ENCODE measurements at places on chromosomes 2 and 18. TPM values are rescaled to one million over a fixed set of nuclear protein-coding genes. Genes with fewer than 3 reads are reported as not detected.

Gene RNU2-63P
- 42.7 TPM for total RNA-seq

DNA sequence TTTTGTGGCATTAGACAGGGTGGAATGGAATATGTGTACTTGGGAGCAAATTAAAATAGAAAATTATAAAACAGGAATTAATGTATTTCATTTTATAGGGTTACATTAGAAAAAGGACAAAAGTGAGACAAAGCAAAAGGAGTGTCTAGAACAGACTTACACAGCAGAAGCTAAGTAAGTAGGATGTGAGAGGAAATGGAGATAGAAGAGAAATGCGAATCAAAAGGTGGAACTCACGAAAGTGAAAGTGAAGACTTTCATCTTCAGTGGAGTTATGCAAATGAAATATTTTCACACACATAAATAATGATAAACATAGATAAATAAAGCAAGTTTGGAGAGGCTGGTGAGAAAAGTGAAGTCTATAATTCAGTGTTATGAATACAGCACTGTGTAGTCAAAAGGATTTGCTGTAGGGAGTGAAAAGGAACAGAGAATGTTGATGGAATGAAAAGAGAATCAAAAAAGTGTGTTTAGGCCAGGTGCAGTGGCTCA, 94.8 kb downstream of the DLGAP1 start:
- no peak for DNase-seq

Gene OSBPL1A
- 1.3 TPM for total RNA-seq

Gene CRACDL
- total RNA-seq = 0.22 TPM

Gene CREG2
- not detected for total RNA-seq

DNA sequence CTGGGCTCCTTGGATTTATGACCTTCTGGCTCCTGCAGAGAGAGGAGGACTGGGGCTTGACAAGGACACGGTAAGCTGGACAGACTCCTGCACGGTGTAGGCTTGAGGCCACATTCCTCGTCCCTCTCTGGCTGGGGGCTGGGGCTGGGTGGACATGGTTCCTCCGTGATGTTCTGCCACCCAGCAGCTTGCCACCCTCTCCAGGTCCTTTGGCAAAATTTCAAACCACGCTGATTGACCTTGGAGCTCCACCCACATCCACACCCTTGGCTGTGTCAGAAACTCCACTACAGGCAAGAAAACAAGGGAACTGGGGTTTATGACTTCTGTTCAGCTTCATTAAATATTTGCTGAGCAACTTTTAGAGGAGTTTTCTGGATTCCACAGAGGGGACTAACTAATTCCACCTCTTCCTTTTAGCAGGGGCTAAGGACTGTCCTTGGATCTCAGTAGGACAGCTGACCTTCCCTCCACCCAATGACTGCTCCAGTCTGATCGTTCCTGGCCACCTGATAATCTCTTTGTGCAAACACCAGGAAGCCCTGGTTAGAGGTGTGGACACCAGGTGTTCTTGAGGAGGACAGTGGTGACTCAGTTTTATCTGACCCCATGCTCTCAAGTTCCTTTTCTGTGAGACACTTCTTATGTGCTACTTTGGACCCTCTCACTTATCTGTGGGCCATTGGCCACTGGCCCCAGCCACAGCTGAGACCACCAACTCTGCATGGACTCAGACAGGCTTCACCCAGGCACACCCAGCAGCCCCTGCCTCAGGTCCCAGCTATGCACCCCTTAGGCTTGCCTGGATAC, 29.3 kb downstream of the GPR55 start:
- DNase-seq = no peak

Gene LIMS3
- total RNA-seq = 1.7 TPM

DNA sequence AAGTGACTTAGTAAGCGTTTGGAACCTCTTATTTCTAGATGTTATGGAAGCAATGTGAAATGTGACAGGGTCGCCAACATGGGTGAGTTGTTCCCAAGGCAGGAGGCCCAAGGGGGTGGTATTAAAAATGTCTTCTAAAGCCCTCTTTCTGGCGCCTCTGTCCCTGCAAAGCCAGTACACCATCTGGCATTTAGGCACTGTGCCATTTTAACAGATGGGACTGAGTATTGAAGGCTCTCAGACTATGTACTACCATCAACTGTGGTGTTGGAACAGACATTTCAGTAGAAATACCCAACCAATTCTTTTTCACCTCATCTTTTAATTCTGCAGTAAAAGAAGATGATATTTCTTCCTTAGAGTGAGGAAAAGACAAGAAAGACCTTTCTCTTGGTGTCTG, 384.5 kb upstream of the MMADHC start:
- DNase-seq = no peak

Gene REG1B
- not detected for total RNA-seq

- DNase-seq = no peak
These were observed 67.4 kb downstream of the MEP1B start for GRCh38 chr18:32257084-32257785.

Gene MAP3K19
- total RNA-seq = not detected

DNA sequence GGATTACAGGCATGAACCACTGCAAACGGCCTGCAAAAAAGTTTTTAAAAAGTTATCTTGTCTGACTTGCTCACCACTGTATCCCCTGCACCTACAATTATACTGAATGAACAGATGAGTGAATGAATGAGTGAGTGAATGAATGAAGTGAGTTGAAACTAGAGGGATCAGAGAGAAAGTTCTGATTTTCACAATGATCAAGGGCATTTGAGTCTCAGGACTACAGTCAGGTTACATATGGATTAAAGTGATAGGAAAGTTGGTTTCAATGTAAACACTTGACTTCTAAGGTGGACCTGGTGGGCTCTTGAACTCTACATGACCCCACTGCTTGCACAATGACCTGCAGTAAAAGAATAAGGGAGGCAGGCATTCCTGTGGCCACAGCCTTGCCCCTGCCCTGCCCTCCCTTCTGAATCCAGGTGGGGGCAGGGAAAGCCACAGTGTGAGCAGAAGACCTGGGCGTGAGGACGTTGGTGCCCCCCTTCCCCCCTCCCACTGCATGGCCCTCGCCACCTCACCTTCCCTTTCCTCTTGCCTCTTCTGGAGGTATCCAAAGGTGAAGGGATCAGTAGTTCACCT, 10.7 kb downstream of the C2orf80 start:
- no peak for DNase-seq

Gene CNDP1
- 0.09 TPM for total RNA-seq

DNA sequence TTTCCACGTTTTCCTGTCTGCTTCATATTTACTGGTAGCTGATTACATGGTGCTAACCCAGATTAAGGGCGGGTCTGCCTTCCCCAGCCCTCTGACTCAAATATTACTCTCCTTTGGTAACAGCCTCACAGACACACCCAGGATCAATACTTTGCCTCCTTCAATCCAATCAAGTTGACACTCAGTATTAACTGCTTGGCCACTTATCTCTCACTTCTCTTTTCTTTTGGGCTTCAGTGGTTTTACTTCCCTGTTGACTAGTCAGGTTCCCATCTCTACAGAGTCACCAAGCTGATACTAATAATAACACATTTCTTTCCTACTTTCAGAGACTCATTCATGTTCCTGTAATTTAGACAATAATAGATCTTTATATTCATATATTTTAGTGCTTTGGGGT, 302.2 kb upstream of the MAP2 start:
- no peak for DNase-seq

- DNase-seq = no peak
These were observed 614.6 kb downstream of the SUCLG1 start for GRCh38 chr2:83844490-83844889.

- no peak for DNase-seq
These were observed 377.0 kb downstream of the DCC start for GRCh38 chr18:52716973-52717372.

Gene GPN1
- total RNA-seq = 67.3 TPM

Gene ZNF236
- total RNA-seq = 13.4 TPM

DNA sequence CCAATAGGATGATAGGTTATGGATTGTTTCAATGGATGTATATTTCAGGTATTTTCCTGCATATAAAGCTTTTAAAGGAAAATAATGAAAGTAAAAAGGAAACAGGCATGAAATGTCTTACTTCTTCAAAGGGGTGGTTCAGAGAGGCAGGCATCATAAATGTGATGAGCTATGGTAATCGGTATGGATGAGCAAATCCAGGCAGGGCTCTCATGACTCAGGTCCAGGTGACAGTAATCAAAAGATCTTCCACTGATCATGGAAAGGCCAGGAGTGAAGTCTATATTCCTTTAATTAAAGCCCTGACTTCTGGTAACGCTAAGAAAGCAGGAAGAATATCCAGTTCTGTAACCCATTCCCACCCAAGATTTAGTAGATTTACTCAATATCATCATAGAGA, 48.7 kb upstream of the RGPD4 start:
- no peak for DNase-seq

- no peak for DNase-seq
These were observed 24.4 kb upstream of the GPR39 start for GRCh38 chr2:132392221-132392620.

Gene C1QL2
- not detected for total RNA-seq

DNA sequence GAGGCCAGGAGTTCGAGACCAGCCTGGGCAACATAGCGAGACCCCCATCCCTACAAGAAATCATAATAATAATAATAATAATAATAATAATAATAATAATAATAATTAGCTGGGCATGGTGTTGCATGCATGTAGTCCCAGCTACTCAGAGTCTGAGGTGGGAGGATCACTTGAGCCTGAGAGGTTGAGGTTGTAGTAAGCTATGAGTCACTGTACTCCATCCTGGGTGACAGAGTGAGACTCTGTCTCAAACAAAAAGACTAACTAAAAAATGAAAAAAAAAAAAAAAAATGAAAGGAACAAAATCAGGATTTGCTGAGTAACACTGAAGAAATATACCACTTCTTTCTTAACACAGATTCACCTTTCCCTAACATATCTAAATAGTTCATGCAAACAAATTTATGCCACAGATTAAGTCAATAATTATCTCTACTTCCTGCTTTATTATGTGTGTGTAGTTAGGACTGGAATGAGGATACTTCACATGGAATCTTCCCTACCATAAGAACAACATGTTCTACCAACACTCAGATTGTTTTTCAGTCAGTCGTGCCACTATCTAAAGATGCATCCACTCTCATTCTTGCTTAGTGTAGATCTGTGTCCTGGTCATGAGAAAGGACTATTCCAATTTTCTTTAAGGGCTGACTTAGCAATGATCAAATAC, 928.7 kb downstream of the SLC4A3 start:
- DNase-seq = no peak

DNA sequence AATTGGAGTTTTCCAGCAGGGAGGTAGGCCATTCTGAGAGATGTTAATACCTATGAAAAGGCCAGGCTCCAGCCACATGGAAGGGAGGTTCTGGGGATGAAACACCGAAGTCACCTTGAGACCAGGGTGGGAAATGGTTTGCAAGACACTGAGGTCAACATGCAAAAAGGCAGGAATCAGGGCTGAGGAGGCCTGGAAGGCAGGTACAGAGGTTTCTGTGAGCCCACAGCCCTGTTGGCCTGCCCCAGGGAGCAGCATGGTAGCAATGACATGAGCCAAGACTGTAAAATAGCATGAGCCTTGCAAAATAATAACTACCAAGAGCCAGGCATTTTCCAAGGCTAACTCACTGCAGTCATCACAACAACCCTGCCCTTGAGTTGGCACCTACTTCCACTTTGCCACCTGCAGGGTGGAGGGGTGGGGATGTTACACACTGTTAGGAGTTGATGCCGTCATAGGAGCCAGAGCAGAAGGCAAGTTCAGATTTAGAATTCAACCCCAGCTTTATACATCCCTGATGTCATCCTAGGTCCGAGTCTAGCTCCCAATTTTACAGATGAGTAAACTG, 61.3 kb downstream of the ZBTB7C start:
- DNase-seq = no peak

GRCh38 chr2:103991591-103991990, 862.3 kb upstream of the POU3F3 start:
- no peak for DNase-seq

- DNase-seq = no peak
These were observed 364.9 kb upstream of the TMEFF2 start for GRCh38 chr2:192559587-192559986.

Gene FBLN7
- 2.2 TPM for total RNA-seq

Gene LONRF2
- total RNA-seq = 0.20 TPM

DNA sequence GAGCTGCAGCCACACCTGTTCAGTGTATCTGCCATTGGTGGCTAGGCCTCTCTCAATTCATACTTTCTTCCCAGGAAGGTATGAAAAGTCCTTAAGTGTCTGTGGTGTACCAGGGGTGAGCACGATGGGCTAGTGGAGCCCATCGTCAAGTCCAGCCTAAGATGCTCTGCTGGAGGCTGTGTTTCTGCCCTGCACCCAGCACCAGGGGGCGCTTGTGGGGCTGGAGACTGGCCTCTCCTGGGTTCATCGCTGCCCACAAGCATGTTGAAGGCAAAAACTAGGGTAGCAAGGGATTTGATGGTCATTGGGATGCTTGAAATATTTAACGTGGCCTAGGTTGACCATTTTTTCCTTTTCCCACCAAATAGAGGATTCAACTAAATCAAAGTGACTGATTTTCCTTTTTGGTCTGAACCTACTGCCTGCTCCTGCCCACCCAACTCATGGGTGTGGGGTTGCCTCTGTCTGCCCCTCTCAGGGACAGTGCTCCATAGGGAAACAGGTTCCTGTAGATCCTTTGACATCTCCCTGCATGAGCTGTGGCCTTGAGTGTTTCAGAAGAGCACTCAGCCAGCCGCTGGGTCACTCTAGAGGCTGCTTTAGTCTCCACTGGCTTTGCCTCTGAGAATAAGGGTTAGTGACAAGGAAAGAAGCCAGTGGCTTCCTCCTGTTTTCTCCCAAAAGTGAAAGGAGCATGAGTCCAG, 59.0 kb downstream of the TPGS2 start:
- DNase-seq = no peak
